ENCODE measurements at places on chromosomes 4 and X.

GRCh38 chrX:97907791-97908190 is 1024.1 kb downstream of the RPA4 start:
- no peak for DNase-seq

GRCh38 chr4:92447255-92447905 is 143.6 kb downstream of the GRID2 start:
- DNase-seq = no peak

DNA sequence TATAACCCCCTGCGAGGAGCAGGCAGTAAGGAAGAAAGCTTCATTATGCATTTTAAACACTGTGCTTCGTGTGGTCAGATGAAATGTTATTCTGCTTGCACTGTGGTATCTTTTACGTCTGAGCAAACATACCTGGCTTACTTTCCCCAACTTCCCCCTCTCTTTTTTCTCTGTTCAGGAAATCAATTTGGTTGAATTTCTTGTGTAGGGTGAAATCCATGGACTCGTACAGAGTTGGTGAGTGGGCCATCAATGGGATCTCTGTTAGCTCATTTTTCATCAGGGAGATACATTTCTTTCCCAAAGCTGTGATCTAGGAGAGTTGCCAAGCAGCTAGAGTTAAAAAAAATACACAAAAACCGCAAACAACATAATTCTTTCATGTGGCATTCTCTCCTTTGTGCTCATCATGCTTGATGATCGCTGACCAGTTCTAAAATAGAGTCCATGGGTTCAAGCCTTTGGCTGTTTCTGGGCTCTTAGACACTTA is 98.5 kb downstream of the FRAS1 start:
- no peak for DNase-seq

DNA sequence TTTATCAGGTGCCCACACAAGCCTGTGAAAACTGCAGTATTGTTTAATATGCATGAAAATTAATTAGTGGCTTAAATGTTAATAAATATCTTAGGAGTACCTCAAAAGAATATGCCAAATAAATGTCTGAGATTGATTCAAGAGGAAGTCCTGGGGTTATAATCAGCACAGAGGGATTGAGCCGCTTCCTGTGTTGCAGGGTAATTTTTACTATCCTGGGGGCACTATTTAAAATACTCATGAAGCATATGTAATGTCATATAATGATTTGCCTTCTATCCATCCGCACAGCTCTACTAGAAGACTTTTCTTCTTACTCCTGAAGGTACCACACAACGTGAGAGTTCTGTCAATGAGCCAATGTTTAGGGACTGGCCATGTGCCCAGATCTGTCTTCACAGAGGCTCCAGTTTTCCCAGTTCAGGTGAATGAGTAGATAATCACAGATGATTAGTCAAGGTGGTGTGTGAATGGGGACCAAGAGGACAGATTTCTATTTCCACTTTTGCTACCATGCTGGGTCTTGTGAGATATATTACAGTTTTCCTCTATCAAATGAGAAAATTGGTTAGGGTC is 233.3 kb downstream of the USP46 start:
- DNase-seq = no peak

DNA sequence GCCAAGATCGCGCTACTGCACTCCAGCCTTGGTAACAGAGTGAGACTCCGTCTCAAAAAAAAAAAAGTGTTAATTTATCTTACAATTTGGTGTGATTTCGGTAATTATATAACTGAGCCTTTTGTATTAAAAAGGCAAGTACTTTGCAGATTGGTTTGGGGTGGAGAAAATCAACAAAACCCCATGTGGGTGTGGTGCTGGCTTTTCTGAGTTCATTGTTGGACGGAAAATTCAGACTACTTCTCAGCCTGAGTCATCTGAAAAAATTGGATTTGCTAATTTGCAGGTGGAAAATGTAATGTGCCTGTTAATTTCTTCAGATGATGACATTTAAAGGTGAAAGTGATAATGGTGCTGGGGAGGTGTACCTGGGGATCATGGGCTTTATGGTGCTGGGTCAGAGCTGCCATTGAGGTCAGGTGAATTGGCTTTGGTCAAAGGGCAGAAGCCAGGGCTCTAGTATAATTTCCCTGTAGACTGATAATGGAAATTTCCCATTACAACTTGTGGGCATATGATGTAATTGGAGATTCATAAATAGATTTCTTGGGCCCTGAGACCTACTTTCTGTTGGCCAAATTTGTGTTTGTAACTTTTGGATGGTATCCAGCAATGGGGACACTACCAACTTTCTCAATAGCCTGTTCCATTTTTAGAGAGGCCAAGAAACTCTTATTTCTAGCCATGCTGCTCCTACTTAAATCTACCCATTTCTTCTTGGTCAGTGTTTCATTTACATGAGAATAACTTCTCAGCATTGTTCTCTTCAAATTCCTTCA is 74.3 kb upstream of the TEX13D start:
- peak; percentile 65 for DNase-seq

- no peak for DNase-seq
These were observed 19.9 kb downstream of the PHKA1 start for GRCh38 chrX:72694170-72694569.

GRCh38 chrX:27444093-27444908 is 18.8 kb downstream of the PPP4R3C start:
- no peak for DNase-seq

DNA sequence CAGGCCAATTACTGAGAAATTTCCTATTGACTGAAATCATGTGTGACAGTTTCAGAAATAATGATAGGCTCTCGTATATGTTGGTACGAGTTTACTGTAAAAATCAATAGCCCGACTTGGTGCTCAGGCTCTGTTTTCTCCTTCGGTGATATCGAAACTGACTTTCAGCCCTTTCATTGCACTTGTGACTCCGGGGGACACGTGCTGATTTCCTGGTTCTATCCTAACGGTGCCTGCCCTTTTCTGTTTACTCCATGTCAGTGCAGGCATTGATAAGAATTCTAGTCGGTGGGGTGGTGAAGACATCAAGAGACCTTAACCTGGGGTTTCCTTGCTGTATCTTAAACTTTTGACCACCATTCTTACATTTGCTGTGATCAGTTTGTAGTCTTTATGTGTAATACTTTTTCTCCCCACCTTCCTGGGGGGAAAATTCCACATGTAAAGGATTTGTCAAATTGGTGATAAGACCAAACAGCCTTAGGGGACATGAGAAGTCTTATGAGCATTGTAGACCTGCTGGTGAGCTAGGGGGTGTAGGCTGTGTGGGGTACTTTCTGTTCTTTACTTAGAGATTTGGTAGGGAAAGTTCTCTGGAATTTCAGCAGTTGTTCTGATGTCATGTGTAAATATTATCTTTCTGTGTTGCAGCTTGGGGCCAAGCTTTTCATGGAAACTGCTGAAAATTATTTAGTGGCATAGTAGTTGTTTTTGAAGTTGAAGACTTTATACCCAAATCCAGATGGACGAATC is 52.7 kb downstream of the TMEM131L start:
- no peak for DNase-seq

- DNase-seq = no peak
These were observed 171.6 kb downstream of the NR3C2 start for GRCh38 chr4:148270630-148271029.

GRCh38 chr4:184384056-184384809 is 90.1 kb downstream of the IRF2 start:
- DNase-seq = peak; percentile 50

GRCh38 chrX:120087289-120088017 is 10.0 kb upstream of the RHOXF2B start:
- DNase-seq = peak; percentile 4

GRCh38 chr4:17142232-17142711 is 243.8 kb upstream of the LDB2 start:
- peak; percentile 23 for DNase-seq

- DNase-seq = no peak
These were observed 9.7 kb upstream of the KLF3 start for GRCh38 chr4:38654273-38654672.

DNA sequence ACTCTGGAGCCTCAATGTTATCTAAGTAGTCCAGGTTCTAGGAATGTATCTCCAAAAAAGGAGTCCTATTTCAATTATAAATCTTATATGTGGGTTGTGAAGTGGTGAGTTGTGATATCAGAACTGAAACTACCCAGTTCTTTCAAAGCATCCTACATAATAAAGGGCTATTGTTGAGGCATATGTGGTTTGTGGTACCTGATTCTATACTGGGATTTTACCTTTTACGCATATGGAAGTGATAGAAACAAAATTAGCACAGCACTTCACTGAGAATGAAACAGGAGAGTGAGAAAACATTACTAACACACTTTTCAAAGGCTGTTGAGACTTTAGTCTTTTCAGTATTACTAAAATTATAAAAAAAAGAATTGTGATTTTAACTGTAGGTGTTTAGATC is 417.7 kb upstream of the GALNT7 start:
- no peak for DNase-seq
